ENCODE measurements at places on chromosomes 4 and X. TPM values are rescaled to one million over a fixed set of nuclear protein-coding genes. Genes with fewer than 3 reads are reported as not detected.

GRCh38 chr4:156098805-156099204 is 145.1 kb upstream of the CTSO start:
- no peak for DNase-seq

DNA sequence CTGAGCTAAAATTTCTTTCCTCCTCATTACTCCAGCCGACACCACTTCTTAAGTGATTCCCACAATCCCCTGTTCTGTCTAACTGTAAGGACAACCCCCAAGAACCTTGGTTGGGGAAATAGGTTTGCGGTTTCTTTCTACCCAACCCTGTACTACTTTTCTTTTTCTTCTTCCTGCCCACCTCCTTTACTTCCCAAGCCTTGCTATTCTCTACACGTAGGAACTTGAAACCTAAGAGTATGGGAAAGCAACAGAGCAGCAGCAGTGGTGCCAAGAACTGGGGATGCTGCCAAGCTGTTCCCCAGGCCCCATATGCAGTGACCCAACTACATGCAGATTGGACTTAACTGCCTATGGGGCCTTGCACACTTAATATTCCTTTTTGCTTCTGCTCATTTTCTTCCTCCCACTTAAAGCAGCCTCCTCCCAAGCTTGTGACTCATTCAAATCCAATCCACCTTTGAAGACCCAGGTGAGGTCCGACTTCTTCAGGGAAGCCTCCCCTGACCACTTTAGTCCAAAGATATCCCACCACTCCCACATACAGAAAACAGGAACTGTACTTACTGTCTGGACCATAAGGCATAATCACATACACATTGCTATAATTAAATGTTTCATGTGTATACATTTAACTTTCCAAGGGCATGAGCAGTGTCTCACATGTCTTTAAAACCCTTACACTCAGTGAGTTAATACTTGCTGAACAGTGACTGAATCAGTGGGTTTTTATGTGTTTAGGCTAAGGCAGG is 1.7 kb downstream of the FAM120C start:
- DNase-seq = no peak

CXCL10 gene
- total RNA-seq = 2.3 TPM

TLR10 gene
- 0.22 TPM for total RNA-seq

GAGE12J gene
- total RNA-seq = not detected

DNA sequence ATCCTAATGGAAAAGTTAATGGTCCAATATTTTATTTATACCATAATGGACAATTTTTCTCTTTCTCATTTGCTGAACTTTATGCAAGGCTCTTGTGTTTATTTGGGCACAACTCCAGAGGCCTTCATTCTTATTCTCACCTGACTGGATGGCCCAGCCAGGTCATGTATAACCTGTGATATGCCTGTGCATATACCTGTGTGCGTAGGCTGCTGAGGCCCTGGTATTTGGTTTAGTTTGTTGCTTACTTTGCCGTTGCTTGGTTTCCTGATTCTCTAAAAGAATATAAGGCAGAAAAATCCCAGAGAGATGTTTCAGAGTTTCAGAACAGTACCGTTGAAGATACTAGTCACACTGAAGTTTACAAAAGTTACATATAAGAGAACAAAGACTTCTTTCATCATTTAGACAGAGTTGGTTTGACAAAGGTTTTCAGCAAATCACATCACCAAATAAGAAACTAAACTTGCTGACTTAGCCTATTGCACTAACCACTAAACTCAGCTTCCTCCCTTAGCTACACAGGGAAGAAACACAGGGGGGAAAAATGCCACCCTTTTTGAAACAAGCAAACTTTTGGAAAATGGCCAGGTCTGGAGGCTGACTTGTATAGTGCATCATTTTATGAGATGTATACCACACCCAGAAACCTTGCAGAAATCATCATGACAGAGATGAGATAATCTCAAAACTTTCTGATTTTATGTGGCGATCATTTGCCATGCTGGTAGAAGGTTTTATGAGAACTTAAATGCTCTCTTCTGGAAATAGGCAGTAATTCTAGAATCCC is 248.5 kb downstream of the GRIA3 start:
- no peak for DNase-seq

- DNase-seq = no peak
Measured at GRCh38 chr4:163662768-163663167, 168.3 kb downstream of the TMA16 start.

Data from cardiac septum (tissue), 1 donor.